ENCODE measurements at places on chromosomes 13 and 19.
A peak's percentile ranks its signal among the peaks of the same experiment; 100 is the strongest.

GRCh38 chr13:32845952-32846950 lies 170.0 kb upstream of the KL start:
- no peak for DNase-seq

DNA sequence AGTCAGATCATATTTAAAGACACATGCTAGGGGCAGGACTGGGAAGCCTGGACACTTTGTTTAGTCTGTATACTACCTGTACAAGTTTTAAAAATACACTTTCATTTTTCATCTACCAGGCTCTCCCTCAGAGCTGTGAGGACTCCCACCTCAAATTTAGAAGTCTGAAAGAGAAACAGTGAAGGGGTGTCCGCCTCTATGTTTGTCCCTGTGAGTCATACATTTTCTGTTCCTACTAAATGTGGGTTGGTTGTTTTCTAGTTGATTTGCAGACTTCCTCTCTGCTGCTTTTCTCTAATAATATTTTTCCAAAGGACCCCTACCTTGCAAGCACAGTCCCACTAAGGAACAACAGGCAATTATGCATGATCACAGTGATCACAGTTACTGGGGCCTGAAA lies 110.5 kb downstream of the ENOX1 start:
- DNase-seq: no peak

DNA sequence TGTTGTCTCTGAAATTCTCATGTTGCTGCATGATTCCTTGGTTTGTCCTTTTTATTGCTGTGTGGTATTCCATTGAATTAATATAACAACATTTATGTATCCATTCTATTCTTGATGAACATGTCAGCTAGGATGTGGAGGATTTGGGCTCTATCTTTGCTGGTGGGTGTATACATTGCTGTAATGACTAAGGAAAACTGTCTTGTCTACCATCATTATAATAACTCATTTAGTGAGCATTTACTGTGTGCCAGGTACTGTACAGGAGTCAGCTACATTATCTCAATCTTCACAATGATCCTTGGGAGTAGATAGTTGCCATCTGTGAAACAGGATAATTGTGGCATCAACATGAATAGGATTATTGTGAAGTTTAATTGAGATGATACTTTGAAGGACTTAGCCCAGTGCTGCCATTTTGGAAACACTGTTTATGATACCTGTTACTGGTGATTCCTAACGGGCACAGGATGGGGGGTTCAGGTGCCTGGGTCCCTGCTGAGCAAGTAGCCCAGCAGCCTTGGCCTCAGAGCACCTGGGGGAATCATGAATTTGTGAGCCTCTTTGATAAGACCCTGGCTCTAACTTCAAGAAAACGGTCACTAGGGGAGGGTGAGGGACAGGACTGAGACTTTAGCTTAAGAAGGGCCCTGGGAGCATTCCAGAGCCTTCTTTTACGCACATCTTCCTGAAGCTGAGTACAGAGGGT lies 1.8 kb upstream of the CCNE1 start:
- no peak for DNase-seq

DNA sequence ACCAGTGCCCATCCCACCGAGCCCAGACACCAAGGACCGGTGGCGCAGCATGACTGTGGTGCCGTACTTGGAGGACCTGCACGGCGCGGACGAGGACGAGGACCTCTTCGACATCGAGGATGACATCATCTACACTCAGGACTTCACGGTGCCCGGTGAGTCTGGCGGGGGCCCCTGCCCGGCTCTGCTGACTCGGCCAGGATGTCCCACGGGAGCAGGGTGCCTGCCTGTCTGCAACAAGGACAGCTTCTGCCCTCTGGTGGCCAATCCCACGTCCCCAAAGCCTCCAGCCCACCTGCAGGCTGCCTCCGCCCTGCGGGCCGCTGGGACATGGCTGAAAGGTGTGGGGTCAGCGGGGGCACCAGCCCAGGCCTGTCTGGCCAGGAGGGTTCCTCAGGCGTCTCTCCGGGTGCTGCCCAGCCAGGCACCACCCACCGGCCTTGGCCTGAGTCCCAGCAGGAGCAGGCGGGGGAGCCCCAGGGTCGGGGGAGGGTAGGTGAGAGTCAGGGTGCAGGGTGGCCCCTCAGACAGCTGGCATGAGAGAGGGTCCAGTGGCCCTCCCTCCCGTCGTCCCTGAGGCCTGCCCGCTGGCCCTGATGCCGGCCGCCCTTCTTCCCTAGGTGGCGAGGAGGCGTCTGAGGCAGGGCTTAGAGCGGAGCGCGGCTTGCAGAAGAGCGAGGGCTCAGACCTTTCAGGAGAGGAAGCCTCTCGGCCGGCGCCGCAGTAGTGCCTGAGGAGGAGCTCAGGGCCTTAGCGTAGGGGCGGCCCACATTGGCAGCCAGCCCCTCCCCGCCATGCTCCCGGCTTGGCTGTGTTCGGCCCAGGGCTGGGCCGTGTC lies 14.6 kb downstream of the CBARP start:
- DNase-seq: no peak

DNA sequence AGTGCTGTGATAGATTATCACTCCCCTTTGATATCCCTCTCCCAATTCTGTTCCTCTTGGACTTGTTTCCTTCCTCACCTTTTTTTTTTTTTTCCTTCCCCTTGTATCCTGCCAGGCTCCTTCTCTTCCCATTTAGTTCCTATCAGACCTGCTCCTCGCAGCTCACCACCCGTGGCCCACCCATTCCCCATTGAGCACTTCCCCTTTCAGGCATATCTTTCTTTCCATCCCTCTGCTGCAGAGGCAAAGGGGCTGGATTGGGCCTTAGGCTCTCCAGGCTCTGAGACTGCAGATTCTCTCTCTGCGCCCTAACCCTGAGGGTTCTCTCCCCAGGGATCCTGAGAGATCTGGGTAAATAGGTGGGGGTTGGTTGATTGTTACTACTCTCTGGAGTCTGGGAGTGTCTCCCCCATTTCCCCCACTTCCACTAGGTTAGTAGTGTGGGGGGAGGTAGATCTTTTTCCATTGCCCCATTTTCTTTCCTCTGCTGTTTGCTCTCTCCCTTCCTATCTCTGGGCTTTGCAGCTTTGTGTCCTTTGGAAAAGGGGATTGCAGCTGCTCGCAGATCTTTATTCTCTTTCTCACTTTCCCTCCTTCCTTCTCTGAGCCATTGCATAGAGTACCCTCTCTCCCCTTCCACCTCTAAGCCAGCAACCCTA lies 2.3 kb downstream of the ARHGAP35 start:
- no peak for DNase-seq

DNA sequence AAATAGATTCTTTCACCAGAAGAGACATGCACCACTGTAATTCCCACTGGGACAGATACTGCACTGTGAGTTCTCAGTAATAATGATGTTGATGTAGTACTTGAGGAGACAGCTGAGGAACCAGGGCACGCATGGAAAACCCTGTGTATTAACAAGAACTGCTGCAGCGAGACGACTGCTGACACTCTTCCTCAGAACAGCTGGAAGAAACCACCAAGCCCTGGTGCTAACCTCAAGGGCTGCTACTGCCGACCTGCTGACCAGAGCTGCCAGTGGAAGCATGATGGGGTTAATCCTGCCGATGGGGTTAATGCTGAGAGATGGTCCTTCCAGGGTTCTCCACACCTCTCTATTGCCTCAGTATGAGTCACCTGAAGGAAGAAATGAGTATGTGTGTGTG lies 45.6 kb downstream of the EDNRB start:
- DNase-seq: no peak

DNA sequence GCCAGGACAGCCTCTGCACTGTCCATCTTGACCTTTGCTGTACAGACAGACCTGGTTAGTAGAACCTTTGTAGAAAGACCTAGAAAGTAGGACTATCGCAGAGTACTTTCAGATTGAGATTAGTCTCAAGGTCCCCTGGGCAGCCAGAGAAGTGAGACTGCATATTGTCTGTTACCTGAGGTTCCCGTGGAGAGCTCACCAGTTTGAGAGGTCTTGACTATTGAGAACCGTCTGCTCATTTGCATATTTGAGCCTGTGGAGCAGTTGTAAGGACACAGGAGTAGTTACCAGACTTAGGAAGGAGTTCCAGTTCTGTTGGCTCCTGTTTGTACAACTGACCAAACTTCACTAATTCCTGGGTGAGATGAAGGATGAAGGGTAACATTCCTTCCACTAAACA lies 66.2 kb downstream of the SPATA13 start:
- no peak for DNase-seq

DNA sequence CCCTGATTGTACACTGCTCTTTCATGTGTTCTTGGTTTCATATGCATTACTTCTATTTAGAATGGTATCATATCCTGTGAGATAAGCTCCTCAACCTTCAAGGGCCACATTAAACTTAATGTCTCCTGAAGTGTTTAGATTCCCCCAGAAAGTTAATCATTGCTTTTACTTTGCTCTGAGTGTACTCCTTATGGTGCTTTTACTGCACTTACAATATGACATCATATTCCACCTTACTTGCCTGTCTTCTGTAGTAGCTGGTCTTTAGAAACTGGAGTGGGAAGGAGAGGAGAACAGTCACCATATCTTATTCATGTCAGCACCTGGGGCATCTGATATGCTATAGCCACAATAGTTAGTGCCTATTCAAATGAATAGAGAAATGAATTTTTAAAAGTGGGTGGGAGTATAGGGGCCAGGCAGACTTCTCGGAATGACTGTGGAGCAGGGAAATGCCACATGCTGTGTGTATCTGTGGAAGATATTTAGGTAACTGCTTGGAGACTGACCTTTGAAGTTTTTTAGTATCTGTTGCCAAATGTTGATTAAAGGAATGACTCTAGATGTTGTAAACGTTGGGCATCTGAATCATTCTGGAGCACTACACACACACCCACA lies 40.2 kb downstream of the SLAIN1 start:
- DNase-seq: no peak

GRCh38 chr19:41298348-41298964 lies 11.5 kb upstream of the CCDC97 start:
- DNase-seq: peak; percentile 69

DNA sequence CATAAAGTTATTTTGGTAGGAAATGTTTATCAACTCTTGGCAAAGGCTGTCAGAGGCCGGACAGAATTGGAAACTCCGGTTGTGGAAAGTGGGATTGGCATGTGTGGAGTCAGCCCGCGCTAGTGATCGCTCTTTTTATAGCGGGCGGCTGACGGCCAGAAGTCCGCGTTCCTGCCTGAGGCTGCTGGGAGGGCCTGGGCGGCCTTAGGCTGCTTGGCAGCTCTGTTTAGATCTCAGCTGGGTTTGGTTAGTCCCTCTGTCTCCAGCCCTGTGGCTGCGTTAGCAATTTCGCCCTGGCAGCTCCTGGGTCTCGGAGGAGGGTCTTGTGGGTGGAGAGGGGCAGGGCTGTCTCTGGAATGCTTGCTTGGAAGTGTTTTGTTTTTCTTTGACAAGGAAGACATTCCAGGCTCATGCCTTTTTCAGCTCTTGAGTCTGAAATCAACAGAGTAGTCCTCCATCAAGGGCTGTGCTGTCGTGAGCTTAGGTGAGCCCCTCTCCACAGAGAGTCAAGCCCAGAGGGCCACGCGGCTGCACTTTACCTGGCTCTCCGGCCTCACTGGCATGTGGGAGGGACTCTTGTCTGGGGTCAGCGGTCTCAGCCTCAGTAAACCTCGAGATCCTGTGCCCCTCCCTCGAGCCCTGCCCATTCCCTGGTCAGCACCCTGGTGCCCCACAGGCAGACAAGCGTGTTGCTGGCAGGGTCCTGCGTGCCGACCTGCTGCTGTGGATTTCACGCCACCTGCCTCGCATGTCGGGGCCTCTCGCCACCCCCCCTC lies 22.5 kb downstream of the DOT1L start:
- peak; percentile 97 for DNase-seq

GRCh38 chr19:44848036-44848811 lies 2.1 kb downstream of the NECTIN2 start:
- no peak for DNase-seq

- DNase-seq: no peak
These were observed 34.7 kb downstream of the COL4A1 start for GRCh38 chr13:110272227-110272626.

DNA sequence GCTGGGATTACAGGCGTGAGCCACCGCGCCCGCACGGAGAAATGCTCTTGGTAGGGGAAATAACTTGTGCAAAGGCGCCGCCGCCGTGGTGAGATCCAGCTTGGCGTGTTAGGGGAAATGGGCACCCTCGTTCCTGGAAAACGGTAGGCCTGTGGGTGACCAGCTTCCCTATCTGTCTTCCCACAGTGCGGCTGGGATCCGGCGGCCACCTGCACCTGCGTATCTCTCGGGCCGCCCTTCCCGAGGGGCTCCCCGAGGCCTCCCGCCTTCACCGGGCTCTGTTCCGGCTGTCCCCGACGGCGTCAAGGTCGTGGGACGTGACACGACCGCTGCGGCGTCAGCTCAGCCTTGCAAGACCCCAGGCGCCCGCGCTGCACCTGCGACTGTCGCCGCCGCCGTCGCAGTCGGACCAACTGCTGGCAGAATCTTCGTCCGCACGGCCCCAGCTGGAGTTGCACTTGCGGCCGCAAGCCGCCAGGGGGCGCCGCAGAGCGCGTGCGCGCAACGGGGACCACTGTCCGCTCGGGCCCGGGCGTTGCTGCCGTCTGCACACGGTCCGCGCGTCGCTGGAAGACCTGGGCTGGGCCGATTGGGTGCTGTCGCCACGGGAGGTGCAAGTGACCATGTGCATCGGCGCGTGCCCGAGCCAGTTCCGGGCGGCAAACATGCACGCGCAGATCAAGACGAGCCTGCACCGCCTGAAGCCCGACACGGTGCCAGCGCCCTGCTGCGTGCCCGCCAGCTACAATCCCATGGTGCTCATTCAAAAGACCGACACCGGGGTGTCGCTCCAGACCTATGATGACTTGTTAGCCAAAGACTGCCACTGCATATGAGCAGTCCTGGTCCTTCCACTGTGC lies 2.4 kb downstream of the GDF15 start:
- no peak for DNase-seq

DNA sequence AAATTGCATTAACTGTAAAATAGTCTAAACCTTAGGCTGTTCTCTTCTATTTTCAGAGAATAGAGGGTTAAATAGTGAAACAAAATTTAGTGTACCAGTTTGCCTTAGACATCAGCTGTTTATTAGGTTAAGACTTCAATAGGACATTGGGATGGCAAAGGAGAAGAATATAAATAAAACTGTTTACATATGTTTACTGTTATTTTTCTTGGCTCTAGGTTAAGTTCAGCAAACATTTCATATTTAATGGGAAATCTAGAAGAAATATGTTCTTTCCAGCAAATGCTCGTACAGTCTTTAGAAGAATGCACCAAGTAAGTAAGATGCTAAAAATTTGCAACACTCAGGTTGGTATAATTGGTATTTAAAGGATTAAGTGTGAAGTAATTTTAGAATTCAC lies 76.5 kb upstream of the TEX29 start:
- DNase-seq: no peak

- DNase-seq: no peak
These were observed 56.3 kb downstream of the TNFSF13B start for GRCh38 chr13:108325863-108326262.

DNA sequence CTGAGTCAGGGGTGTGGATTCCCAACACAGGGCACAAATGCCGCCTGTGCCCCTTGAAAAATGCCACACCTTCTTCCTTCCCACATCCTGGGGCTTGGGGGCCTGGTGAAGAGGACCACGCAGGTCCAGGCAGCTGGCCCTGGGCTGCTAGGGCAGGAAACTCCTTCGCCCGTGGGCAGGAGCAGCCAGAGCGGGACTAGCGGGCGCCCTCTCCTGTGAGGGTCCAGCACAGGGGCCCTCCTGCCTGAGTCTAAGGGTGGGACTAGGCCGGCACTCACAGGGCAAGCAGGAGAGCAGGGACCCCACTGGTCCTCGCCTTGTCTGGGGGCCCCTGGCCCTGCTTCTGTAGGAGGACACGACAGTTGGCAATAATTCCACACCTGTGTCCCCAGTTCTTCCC lies 7.5 kb upstream of the CEBPA start:
- DNase-seq: no peak

GRCh38 chr19:33437821-33438671 lies 64.5 kb downstream of the CEBPG start:
- DNase-seq: no peak

- DNase-seq: no peak
These were observed 155.3 kb downstream of the KCNRG start for GRCh38 chr13:50170447-50171037.

GRCh38 chr13:98206946-98207345 lies 29.9 kb upstream of the RNF113B start:
- peak; percentile 24 for DNase-seq

All from AG09319 (cell line).